ENCODE measurements at places on chromosomes 16 and 17. TPM values are rescaled to one million over a fixed set of nuclear protein-coding genes. Genes with fewer than 3 reads are reported as not detected.

- H3K27me3 ChIP-seq, result peaks cover 51% of the 10 kb centered on the region
- H3K4me1 ChIP-seq, result peaks cover 6% of the 10 kb centered on the region
- DNase-seq, result no peak
- H3K36me3 ChIP-seq, result no peaks in the 10 kb centered on the region
- H3K27ac ChIP-seq, result no peak overlapping the region
Measured at GRCh38 chr17:43952351-43952723, 1.4 kb downstream of the PYY start.

DNA sequence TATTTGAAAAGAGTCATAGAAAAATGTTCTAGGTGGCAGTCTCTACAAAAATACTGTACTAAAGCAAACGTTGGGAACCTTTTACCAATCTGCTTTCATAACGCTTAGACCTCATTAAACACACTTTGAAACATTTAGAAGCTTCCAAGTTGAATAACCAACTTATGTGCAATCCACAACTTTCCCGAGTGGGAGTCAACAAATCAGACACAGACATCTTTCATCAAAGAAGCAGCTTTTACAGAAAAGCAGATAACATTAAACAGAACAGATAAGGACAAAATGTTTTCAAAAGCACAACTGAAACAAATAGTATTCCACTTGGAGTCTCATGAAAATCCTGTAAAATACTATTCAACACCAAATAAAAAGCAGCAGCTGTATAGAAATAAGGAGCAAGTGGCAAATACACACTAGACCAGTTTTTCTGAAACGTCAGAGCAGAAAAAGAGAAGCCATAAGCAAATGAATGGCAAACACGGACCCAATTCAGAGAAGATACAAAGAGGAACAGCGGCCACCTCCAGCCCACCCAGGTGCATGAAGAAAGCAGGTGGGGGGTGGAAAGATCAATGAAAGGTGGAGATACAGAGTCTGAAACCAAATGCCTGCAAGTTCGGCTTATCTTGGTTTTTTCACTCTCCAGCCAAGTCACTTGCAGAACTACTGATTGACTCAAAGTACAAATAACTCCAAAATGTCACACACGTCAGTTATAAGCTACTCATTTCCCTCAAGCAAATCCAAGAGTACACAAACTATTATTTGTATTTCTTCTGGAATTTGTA is 18.4 kb upstream of the FBF1 start:
- DNase-seq, result no peak
- H3K27me3 ChIP-seq, result no peaks in the 10 kb centered on the region
- no peak overlapping the region for H3K27ac ChIP-seq
- H3K4me3 ChIP-seq, result no peak overlapping the region
- peaks cover 22% of the 10 kb centered on the region for H3K36me3 ChIP-seq

The ABI3 gene
- total RNA-seq, result 28.4 TPM

- H3K27ac ChIP-seq, result no peak overlapping the region
- no peaks in the 10 kb centered on the region for H3K27me3 ChIP-seq
- H3K4me3 ChIP-seq, result no peak overlapping the region
- DNase-seq, result no peak
- peaks cover 11% of the 10 kb centered on the region for H3K4me1 ChIP-seq
Measured at GRCh38 chr17:76427501-76428231, 25.3 kb downstream of the UBE2O start.

The NGFR gene
- not detected for total RNA-seq

The SLC16A13 gene
- total RNA-seq, result 12.4 TPM

DNA sequence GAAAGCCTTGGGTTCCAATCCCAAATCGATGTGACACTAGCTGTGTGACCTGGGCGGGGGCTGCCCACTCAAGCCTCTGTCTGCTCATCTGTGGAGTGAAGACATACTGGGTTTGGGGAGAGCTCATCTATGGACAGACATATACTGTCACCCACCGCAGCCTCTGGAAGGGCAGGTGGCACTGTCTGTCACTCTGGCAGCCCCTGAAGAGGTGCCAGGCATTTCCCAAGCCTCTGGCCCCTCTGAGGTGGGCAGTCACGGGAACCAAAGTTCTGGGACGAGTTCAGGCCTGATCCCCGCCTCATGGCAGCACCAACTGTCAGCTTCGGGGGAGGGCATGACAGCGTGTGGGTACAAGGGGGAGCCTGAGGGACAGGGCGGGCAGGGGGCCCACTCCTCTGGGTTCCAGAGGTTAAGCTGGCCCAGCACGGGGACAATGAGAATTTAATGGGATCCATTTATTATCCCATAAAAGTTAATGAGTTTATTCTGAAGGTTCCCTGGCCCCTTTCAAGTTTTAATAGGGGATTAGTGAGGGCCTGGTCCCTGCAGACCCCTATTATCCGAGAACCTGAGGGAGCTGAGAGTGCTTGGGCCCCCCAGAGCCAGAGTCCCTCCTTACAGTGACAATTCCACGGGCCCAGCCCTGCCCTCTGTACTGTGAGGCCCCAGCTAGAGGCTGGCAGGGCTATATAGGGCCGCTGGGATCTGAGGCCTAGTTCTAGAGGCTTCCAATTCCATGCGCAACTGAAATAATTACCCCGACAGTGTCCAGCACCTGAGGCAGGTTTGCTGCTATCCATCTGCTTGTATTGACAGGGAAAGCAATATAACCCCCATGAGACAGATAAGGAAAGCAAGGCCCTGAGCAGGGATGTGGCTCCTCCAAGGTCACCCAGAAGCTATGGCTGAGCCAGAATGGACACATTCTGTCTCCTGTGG is 18.8 kb downstream of the SEZ6 start:
- no peaks in the 10 kb centered on the region for H3K36me3 ChIP-seq
- H3K4me3 ChIP-seq, result no peak overlapping the region
- DNase-seq, result no peak
- H3K4me1 ChIP-seq, result peaks cover 18% of the 10 kb centered on the region
- no peak overlapping the region for H3K27ac ChIP-seq

- peaks cover 58% of the 10 kb centered on the region for H3K4me1 ChIP-seq
- DNase-seq, result no peak
- H3K36me3 ChIP-seq, result peaks cover 68% of the 10 kb centered on the region
- peak overlapping the region; percentile 93 for H3K27ac ChIP-seq
Measured at GRCh38 chr16:2753733-2754020, 1.2 kb downstream of the SRRM2 start.

The CIITA gene
- total RNA-seq, result 6.4 TPM

The KRTAP3-1 gene
- total RNA-seq, result not detected

DNA sequence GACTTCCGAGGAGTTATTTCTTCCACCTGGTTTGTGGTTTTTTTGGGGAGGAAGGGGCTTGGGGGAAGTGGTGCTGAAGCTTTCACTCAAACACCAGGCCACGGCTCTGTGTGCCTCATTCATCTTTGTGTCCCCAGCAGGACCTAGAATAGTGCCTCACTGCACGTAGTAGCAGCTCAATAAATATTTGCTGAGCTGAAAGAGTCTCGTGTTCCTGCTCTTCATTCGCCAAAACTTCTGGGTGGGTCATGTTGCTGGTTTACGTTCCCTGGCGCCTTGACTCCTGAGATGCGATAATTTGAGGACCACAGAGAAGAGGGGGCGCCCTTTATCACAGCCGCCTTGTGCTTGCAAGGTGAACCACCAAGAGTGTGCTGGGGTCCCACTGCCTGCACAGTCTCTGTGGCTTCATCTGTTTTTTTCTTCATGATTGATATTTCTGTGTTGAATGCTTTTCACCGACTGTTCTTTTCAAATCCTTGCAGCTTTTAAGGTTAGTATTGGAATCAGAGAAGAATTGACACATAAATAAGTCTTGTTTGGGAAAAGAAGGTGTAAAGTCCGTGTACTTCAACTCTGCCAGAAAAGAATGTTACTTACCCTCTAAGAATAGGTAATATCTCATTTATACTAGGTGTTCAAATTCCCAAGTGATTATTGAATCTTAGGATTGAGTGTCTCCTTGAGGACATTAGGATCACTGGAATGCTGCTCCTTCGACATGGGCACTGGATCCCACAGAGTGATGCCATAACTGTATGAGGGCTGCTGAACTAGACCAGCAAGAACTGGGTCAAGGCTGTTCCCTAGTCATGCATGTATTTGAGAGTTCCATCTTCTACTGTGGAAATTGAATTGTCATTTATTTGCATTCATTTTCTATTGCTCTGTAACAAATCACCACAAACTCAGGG is 92.7 kb upstream of the CLEC18A start:
- no peaks in the 10 kb centered on the region for H3K27me3 ChIP-seq
- peaks cover 19% of the 10 kb centered on the region for H3K36me3 ChIP-seq
- H3K4me3 ChIP-seq, result no peak overlapping the region
- peaks cover 4% of the 10 kb centered on the region for H3K4me1 ChIP-seq
- no peak overlapping the region for H3K27ac ChIP-seq
- DNase-seq, result no peak

The TOP2A gene
- 189 TPM for total RNA-seq

- H3K27me3 ChIP-seq, result peaks cover 62% of the 10 kb centered on the region
- no peak overlapping the region for H3K4me3 ChIP-seq
- DNase-seq, result no peak
- no peak overlapping the region for H3K27ac ChIP-seq
Measured at GRCh38 chr17:74353446-74354060, 8.1 kb downstream of the BTBD17 start.

All from activated CD4-positive, alpha-beta T cell treated with anti-CD3 and anti-CD28 coated beads, Interleukin-2, amount 10 ng/mL, durations not matched to agents 24 days and 14 days (primary cell).